ENCODE measurements at places on chromosomes 11 and 22. TPM values are rescaled to one million over a fixed set of nuclear protein-coding genes. Genes with fewer than 3 reads are reported as not detected.

Gene FLRT1
- polyA plus RNA-seq = not detected

Gene NXPE1
- not detected for polyA plus RNA-seq

Gene MAP6
- 0.12 TPM for polyA plus RNA-seq

Gene GUCY1A2
- polyA plus RNA-seq = not detected

Gene SCGB1A1
- not detected for polyA plus RNA-seq

DNA sequence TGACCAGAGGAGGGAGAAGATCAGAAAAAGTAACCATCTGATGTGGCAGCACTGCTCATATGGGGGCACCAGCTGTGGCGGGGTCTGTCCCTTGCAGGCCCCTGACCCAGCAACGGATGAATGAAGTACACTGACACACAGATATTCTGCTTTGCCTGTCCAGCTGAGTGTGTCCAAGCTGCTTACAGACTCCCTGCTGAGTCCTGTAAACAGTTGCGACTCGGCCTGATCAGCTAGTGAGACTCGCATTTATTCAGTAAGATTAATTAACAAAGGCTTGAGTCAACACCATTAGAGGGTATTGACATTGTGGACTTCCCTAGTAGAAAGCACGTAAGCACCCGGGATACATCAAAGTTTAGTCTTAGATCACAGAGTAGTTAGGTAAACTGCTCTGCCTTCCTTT lies 15.3 kb upstream of the OR10D3 start:
- no peak for DNase-seq

DNA sequence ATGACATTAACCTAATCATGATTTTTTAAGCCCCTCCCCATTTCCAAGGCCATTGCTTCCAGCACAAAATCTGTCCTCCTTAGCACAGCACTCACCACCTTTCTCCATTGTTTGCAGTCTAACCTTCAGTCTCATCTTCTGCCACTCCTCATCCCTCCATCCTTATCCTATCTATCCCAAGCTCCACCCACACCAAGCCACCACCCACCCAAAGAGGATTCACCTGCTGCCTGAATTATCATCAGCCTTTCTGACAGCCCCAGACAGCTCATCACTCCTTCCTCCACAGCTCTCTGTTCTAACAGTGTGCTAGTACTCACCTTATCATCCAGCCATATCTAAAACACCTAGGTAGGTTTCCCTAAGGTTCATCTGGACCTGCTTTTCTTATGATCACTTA lies 20.7 kb upstream of the SMCO4 start:
- no peak for DNase-seq

- no peak for DNase-seq
Observed at GRCh38 chr22:25569983-25570382, 5.5 kb downstream of the GRK3 start.

GRCh38 chr22:16651217-16651616 lies 58.6 kb upstream of the CCT8L2 start:
- no peak for DNase-seq

GRCh38 chr11:110123003-110123402 lies 29.8 kb downstream of the ZC3H12C start:
- DNase-seq = no peak

DNA sequence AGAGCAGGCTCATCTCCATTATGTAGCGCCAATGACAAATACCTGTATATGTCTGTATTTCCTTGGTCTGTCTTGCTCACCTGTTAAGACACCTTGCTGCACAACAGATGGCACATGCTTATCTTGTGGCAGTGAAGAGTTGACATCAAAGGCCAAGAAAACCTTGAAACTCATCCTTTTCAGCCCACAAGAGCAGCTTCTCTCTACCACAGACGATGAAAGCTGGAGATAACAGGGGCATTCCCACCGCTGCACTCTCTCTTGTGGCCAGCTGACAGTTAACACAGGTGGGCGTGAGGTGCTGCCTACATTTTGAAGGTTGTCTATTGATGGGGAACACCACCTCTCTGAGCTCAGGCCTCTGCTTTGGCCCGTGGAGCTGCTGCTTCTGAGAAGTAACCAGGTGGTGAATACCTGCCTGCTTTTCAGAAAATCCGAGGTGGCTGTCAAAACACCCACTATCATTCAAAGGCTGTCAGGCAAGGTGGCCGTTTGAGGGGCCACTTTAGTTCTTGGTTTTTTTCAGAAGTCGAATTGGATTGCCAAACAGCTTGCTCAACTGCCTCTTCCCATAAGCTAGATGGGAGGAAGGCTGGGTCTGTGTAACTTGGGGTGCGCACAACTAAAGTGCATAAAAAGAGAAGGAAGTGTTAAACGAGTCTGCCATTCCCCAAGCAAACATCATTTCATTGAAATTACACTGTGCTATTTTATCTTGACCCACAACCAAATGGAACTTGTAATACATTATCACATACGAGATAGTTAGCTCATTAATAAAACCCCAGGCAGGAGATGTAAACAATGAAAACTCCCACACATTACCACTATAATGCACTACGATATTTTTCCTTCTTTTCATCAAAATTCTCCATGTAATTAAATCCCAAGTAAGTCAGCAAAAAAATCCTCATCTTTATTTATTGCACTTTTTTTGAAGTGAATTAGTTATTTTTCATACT lies 87.1 kb upstream of the RAG2 start:
- no peak for DNase-seq

DNA sequence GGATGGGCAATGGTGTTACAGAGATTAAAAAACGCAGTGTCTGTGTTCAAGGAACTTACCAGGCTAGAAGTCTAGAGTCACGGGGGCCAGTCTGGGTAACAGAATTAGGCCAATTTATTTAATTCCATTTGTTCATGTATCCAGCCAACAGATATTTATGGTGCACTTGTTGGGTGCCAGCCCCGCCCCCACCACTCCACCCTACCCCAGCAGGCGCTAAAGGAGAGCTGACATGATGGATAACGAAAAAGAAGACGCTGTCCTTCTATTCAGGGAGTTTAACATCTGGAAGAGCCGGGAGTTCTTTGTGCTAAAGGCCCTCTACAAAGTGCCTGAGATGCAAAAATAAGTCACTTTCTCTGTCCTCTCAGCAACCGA lies 1.1 kb upstream of the BMAL1 start:
- no peak for DNase-seq

GRCh38 chr22:37618072-37618656 lies 9.5 kb downstream of the GGA1 start:
- peak; percentile 82 for DNase-seq

- no peak for DNase-seq
Observed at GRCh38 chr11:114040706-114041211, 18.8 kb upstream of the ZBTB16 start.

GRCh38 chr11:70397336-70397982 lies 870 bp upstream of the CTTN start:
- no peak for DNase-seq

- peak; percentile 78 for DNase-seq
Observed at GRCh38 chr11:313787-314553, at the start of gene IFITM1. Gene IFITM1 (plus strand): TSS chr11:314040. CDS start chr11:314171, 131 bp downstream.

- DNase-seq = peak; percentile 61
Observed at GRCh38 chr22:41078931-41079330, 13.5 kb upstream of the EP300 start.

DNA sequence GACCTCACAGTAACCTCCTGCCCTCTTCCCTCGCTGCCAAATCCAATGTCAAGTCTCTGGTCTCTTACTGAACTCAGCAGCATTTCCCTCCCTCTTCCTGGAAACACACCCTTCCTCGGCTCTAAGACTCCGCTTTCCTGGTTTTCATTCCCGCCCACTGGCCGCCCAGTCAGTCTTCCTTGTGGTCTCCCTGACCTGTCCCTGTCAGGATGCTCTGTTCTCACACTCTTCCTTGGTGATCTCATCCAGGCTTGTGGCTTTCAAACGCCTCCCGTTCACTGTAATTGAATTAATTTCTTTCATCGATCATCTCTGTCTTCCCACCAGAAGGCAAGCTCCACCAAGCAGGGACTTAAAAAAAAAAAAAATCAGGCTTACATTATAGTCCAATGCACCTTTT lies 33.5 kb downstream of the MYO18B start:
- no peak for DNase-seq

- no peak for DNase-seq
Observed at GRCh38 chr11:68480852-68481510, 20.4 kb downstream of the PPP6R3 start.

All from B cell (primary cell).